ENCODE measurements at places on chromosomes 2 and 18.

DNA sequence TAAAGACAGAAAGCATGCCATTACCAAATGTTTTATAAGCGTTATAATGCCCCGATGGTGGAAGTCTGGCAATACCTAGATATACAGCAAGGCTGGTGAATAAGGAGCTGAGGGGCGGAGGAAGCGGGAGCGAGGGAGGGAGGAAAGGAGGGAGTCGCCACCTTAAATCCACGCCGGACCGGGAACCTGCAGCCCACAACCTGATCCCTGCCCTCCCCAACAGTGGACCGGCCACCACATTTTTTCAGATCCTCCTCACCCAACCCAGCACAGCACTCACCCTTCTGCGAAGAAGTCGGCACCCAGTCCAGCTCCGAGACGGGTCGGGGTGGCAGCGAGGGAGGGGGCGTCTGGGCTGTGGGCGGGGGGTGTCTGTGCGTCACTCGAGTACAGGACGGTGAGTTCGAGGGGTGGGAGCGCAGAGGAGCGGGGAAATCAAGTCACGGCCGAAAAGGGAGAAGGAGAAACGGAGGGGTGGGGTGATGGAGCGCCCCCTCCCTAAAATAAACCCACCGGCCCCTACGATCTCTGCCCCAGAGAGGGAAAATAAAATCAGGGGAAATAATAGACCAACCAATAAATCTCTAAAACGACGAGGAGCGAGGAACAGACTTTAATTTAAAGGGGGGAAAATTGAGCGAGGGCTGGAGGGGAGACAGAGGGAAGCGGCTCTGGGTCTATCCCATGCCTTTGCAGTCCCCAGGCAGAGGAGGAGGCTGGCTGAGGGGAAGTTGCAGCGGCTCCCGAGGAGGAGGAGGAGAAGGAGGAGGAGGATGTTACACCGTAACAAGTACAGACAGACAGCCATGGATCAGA, 96.5 kb upstream of the SERTAD2 start:
- peak; percentile 84 for DNase-seq

DNA sequence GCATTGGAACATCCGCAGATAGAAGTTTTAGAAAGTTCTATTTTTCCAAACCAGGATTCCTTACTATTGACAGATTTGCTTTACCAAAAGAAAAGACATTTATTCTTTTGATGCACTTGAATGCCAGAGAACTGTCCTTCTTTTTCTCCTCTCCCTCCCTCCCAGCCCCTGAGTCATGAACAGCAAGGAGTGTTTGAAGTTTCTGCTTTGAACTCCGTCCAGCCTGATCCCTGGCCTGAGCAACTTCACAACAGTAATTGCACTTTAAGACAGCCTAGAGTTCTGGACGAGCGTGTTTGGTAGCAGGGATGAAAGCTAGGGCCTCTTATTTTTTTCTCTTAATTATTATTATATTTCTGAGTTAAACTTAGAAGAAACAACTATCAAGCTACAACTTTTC, 33.6 kb downstream of the APCDD1 start:
- no peak for DNase-seq

GRCh38 chr2:201906777-201907562, 100.6 kb downstream of the CDK15 start:
- peak; percentile 34 for DNase-seq

- peak; percentile 93 for DNase-seq
These were observed 2113.3 kb upstream of the PIK3C3 start for GRCh38 chr18:39841482-39842365.

- DNase-seq, result no peak
These were observed 510.7 kb upstream of the LRRTM1 start for GRCh38 chr2:80815259-80815658.

GRCh38 chr2:133579274-133579673, 11.0 kb upstream of the NCKAP5 start:
- no peak for DNase-seq

DNA sequence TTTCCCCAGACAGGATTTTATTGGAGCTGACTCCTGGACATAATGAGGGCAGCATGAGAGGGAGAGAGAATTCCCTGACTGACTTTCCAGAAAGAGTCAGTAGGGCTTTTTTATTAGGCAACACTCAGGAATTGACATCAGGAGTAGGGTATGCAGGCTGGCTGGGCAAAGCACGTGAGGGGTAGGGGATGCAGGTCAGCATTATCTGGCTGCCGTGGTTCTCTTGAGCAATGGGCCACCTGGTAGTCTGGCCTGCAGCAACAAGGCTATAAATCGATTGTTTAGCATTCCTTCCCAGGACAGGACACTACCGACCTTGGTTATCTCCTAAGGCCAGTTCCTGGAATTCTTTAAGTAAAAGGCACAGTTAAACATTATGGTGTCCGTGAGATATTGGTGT, 160.8 kb upstream of the AGAP1 start:
- DNase-seq, result no peak

DNA sequence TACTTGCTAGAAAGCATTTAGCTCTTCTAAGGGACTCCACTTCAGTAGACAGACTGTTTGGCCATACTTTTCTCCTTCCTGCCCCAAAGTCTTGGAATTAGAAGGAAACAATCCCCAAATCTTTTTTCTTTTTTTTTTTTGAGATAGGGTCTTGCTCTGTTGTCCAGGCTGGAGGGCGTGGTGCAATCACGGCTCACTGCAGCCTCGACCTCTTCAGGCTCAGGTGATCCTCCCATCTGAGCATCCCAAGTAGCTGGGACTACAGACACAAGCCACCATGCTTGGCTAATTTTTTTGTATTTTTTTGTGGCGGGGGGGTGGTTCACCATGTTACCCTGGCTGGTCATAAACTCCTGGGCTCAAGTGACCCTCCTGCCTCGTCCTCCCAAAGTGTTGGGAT, 6.2 kb upstream of the UGGT1 start:
- DNase-seq, result no peak

DNA sequence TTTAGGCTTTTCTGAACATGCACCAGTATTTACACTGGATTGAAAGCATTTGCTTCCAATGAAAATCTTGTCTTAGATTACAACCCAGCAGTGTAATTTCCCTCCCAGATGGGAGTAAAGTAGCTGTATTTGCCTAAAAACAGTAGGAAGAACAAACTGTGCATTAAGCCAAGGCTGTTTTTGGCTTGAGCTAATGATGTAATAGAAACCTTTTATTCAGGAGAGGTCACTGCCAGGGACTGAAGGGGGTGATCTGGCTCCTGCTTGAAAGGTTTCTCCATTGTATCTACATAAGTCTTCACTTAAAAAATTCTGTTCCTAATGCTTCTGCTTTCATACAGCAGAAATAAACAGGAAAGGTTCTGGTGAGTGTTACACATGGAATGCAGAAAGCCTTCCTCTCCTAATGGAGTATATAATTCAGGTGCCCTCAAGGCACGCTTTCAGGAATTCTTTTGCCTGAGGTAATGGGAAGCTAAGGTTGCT, 74.4 kb downstream of the MEIS1 start:
- DNase-seq, result peak; percentile 78

DNA sequence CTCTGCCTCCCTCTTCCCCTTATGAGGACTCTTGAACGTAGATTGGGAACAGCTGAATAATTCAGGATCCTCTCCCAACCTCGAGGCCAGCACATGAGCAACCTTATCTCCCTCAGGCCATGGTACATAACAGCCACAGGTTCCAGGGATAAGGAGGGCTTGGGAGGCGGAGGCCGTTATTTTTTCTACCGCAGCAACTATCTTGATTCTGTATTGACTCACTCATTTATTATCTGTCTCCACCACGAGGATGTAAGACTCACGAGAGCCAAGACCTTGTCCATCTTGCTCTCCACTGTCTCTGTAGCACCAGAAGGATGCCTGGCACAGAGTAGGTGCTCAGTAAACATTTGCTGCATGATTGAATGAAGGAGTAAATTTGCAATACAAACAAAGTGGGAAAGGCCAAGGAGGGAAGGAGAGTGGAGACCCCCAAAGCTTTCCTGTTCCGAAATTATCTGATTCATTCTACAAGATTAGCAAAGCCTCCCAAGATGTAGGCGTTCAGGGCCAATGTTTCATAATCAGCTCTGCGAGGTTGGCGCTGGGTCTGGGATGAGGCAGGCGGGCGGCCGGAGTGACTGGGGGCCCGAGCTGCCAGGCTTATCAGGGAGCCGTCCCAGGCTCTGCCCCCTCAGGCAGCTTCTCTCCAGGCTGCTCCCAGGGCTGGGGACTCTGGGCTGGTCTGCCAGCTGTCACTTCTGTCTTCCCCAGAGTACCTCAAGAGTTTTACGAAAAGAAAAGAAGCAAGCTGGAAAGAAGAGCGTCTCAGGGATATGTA, 31.6 kb downstream of the INPP5D start:
- no peak for DNase-seq

DNA sequence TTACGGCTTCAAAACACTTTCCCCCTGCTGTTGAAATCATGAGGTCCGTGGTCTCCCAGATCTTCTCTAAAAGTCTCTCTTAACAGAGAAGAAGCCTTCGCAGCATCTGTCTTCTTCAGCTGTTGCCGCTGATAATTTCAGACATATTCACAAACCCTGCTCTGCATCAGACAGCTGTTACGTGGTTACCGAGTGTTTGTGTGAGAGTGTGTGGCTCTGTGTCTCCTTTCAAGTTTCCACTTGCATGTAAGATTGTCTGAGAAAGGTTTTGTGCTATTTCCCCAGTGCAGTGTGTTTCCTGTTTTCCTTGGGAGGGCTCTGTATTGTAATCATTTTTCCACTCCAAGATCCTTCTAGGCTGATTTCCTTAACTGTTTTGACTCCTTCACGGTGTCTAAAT, 32.8 kb downstream of the MAIP1 start:
- DNase-seq, result peak; percentile 57

DNA sequence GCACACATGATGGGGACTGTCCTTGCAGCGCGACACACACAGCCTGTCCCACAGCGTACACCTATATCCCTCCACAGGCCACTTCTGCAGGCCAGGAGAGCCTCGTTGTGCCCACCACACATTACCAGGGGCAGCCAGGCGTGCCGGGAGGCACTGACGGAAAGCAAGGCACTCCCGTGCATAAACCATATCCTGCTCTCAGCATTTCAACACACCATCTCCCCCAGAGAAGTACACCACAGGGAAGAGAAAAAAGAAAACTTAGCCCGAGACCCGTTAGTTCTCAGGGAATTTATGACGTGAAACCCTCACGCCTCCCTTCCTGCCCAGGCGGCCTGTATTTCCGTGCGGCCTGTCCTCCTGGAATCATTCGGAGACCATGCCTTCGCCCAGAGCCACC, 24.6 kb upstream of the SALL3 start:
- DNase-seq, result no peak
